ENCODE measurements at places on chromosomes 11 and 22. TPM values are rescaled to one million over a fixed set of nuclear protein-coding genes. Genes with fewer than 3 reads are reported as not detected.

The HMOX1 gene
- not detected for total RNA-seq

The DEPDC7 gene
- total RNA-seq, result 0.31 TPM

The ACTN3 gene
- not detected for total RNA-seq

The MYRF gene
- total RNA-seq, result 1.9 TPM

The SLC35C1 gene
- total RNA-seq, result 19.1 TPM

The MS4A6E gene
- not detected for total RNA-seq

The RNF26 gene
- total RNA-seq, result 30.5 TPM

The CRYAB gene
- total RNA-seq, result not detected
